RWPE2 (cell line): ENCODE measurements at places on chromosomes 5 and 9.

GRCh38 chr5:95859661-95860060, 37.1 kb upstream of the GLRX start:
- no peak for DNase-seq

GRCh38 chr9:129669946-129670345, 4.5 kb downstream of the PRRX2 start:
- DNase-seq, result no peak

DNA sequence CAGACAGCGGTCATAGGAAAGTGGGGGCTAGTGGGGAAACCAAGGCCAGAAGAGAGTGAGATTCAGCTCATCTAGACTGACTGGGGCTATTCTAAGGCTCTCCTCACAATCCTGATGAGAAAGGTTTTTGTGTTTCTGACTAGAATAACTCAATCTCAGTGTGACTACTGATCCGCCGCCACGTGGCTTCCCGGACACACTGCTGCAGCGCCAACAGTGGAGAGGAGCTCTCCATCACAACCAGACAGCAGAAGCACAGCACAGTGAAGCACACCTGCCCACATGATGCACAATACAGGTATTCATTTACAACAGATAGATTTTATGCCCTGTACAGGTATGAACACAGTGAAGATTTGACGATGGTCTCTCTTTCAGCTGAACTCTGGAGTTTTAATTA, 25.4 kb downstream of the NREP start:
- DNase-seq, result no peak

DNA sequence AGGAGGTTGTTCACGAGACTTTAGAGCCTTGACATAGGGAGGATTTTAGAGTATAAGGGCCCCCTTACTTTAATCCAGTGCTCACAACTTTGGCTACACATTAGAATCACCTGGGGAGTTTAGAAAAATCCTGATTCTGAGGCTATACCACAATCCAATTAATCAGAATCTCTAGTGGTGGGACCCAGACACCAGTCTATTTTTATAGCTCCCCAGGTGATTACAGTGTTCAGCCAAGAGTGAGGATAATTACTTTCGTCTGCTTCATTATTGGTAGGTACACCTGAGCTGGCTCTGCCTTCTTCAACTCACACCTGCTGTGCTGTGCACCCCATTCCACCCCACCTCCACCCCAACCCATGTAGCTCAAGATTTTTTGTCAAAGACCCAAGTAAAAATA, 141.3 kb upstream of the EPB41L4A start:
- no peak for DNase-seq

DNA sequence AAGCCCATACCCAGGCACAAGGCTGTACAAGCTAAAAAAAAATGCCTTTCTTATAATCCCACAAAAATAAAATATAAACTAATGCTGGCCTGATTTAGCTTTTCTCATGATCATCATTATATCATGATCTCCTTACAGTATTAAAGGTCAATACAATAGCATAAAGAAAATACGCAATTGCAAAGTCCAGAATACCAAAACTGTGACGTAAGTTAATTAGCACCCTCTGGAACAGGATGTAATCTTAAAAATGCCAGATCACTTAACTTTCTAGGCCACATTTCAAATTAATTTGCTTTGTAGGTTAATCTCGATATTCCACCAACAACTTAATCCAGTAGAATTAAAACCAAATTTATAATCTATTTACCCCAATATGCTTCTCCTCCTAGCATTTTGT, 444.2 kb upstream of the CYLC2 start:
- DNase-seq, result no peak

GRCh38 chr5:103260951-103261350, 2.4 kb downstream of the MACIR start:
- DNase-seq, result no peak

DNA sequence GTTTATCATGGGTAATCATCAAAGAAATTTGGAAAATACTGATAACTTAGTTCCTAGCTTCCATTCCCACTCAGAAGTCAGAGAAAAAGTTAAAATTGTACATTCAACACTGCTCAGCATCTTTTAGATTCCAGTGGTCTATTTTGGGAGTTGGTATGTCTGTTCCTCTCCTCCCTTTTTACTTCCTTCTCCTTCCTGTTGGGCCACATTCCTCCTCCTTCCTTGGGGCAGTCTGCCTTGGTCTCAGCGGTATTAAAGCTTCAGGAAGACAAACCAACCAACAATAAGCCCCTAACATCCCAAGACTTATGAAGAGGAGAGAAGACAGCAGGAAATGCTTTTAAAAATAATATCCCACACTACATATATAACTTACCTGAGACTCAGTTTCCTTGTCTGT, 49.9 kb upstream of the SSBP2 start:
- no peak for DNase-seq

GRCh38 chr5:147234239-147234824, 494 bp upstream of the STK32A start:
- DNase-seq, result no peak

GRCh38 chr9:4967523-4967922, 17.5 kb upstream of the JAK2 start:
- DNase-seq, result no peak
